Vein endothelial cell (primary cell): ENCODE measurements at places on chromosomes 7 and 10. TPM values are rescaled to one million over a fixed set of nuclear protein-coding genes. Genes with fewer than 3 reads are reported as not detected.

CFAP69 gene
- 2.6 and 3.6 TPM in 2 replicates for total RNA-seq

TFPI2 gene
- 86.2 and 95.5 TPM in 2 replicates for total RNA-seq

ASB15 gene
- total RNA-seq, result not detected in 2 replicates

TLL2 gene
- total RNA-seq, result 0.10 TPM in 1 of 2 replicates, not detected in the other

PAOX gene
- 4.8 and 5.9 TPM in 2 replicates for total RNA-seq

ADO gene
- total RNA-seq, result 18.2 and 20.3 TPM in 2 replicates

TMEM26 gene
- under 0.01 TPM in 1 of 2 replicates, not detected in the other for total RNA-seq

SLC13A4 gene
- total RNA-seq, result not detected in 2 replicates

CTNNA3 gene
- total RNA-seq, result under 0.01 and 0.29 TPM in 2 replicates

CRHR2 gene
- total RNA-seq, result not detected in 2 replicates

TBXAS1 gene
- 2.5 and 2.9 TPM in 2 replicates for total RNA-seq

KNDC1 gene
- not detected in 2 replicates for total RNA-seq

HMX3 gene
- not detected in 2 replicates for total RNA-seq

MKX gene
- total RNA-seq, result not detected in 2 replicates

NUTM2A gene
- 0.48 and 0.65 TPM in 2 replicates for total RNA-seq

VIPR2 gene
- not detected in 2 replicates for total RNA-seq

ITGA8 gene
- total RNA-seq, result under 0.01 and 0.57 TPM in 2 replicates

SLC26A3 gene
- total RNA-seq, result not detected in 2 replicates

SUPV3L1 gene
- total RNA-seq, result 20.6 and 26.8 TPM in 2 replicates

CALHM1 gene
- not detected in 2 replicates for total RNA-seq

GTF2IRD1 gene
- total RNA-seq, result 9.6 and 12.4 TPM in 2 replicates

PBLD gene
- total RNA-seq, result 4.6 and 7.2 TPM in 2 replicates

CCDC172 gene
- total RNA-seq, result not detected in 2 replicates

CYP2C9 gene
- total RNA-seq, result not detected in 2 replicates

PTF1A gene
- total RNA-seq, result not detected in 2 replicates

PHKG1 gene
- total RNA-seq, result 0.19 and 0.33 TPM in 2 replicates

GHRHR gene
- total RNA-seq, result not detected in 2 replicates

ACHE gene
- 1.1 and 2.0 TPM in 2 replicates for total RNA-seq

CRYGN gene
- total RNA-seq, result not detected in 2 replicates

SRRM3 gene
- 0.67 and 2.6 TPM in 2 replicates for total RNA-seq

CUX1 gene
- total RNA-seq, result 29.3 and 32.7 TPM in 2 replicates

TAS2R39 gene
- not detected in 2 replicates for total RNA-seq

C10orf71 gene
- total RNA-seq, result not detected in 2 replicates

ADCY1 gene
- 0.33 and 0.67 TPM in 2 replicates for total RNA-seq

CCL24 gene
- total RNA-seq, result not detected in 2 replicates

CFAP70 gene
- total RNA-seq, result under 0.01 and 0.29 TPM in 2 replicates

PRKG1 gene
- 1.2 and 2.0 TPM in 2 replicates for total RNA-seq

NPY4R2 gene
- not detected in 2 replicates for total RNA-seq

ZNF248 gene
- total RNA-seq, result 5.4 and 6.5 TPM in 2 replicates

TMEM213 gene
- not detected in 2 replicates for total RNA-seq

SEPHS1 gene
- total RNA-seq, result 40.2 and 48.4 TPM in 2 replicates

PRPS1L1 gene
- not detected in 2 replicates for total RNA-seq

KCND2 gene
- 0.29 and 0.33 TPM in 2 replicates for total RNA-seq

NUPR2 gene
- not detected in 2 replicates for total RNA-seq

ATRNL1 gene
- total RNA-seq, result under 0.01 and 0.10 TPM in 2 replicates

CYP2W1 gene
- not detected in 2 replicates for total RNA-seq

SKIDA1 gene
- 0.67 and 0.98 TPM in 2 replicates for total RNA-seq

ZKSCAN1 gene
- 44.1 and 45.1 TPM in 2 replicates for total RNA-seq

TBATA gene
- total RNA-seq, result not detected in 2 replicates

ETV1 gene
- total RNA-seq, result 8.8 and 15.1 TPM in 2 replicates

ARHGAP12 gene
- total RNA-seq, result 29.7 and 36.9 TPM in 2 replicates

MYOZ1 gene
- total RNA-seq, result not detected in 2 replicates

HTR5A gene
- total RNA-seq, result not detected in 2 replicates

GDF2 gene
- total RNA-seq, result not detected in 2 replicates

NEUROD6 gene
- total RNA-seq, result not detected in 2 replicates

FAM200A gene
- 5.6 and 5.7 TPM in 2 replicates for total RNA-seq

TRPV5 gene
- total RNA-seq, result 0.10 TPM in 1 of 2 replicates, not detected in the other

LOXL4 gene
- total RNA-seq, result 0.38 and 1.3 TPM in 2 replicates

PROSER2 gene
- total RNA-seq, result 10.0 and 11.8 TPM in 2 replicates

MRC1 gene
- 0.33 and 0.38 TPM in 2 replicates for total RNA-seq
